Foreskin fibroblast (primary cell): ENCODE measurements at places on chromosomes 5 and 9.

GRCh38 chr9:135857843-135858242 is 49.5 kb downstream of the CAMSAP1 start:
- no peak for DNase-seq

DNA sequence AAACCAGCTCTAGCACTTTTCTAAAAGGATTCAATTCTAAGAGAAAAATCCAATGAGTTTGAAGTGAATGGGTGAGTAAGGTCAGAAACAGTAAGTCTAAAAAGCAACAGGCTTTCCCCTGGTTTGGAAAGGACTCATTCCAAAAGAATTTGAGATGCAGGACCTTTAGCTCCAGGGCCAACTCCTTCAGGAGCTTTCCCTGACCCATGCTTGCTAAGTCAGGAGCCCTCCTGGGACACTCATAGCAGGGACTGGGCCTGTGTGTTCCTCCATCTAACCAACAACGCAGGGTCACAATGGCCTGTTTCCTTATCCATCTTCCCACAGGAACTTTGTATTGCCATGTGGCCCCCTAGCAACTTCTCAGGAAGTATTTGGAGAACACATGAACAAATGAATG is 198.8 kb downstream of the FRMD3 start:
- DNase-seq: peak; percentile 40

DNA sequence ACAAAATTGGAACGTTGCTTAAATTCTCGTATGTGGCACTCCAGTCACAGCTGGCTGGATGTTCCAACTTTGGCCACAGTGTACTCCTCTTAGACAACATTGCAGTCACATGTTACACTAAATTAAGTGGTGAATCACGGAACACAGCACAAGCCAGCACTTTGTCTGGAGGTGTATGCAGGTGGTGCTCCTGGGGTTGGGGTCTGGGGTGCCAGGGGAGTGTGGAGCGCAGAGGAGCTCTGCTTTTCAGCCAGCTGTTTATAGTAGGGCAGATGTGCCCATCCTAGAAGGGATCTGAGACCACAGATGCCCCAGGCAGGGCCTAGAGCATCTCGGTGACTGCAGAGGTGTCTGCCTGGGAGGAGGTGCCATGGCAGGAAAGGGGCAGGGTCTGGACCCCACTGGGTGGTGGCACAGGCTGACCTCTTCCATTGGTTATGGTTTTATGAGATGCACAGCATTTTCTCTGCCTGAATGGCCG is 82.6 kb downstream of the WNK2 start:
- DNase-seq: no peak

DNA sequence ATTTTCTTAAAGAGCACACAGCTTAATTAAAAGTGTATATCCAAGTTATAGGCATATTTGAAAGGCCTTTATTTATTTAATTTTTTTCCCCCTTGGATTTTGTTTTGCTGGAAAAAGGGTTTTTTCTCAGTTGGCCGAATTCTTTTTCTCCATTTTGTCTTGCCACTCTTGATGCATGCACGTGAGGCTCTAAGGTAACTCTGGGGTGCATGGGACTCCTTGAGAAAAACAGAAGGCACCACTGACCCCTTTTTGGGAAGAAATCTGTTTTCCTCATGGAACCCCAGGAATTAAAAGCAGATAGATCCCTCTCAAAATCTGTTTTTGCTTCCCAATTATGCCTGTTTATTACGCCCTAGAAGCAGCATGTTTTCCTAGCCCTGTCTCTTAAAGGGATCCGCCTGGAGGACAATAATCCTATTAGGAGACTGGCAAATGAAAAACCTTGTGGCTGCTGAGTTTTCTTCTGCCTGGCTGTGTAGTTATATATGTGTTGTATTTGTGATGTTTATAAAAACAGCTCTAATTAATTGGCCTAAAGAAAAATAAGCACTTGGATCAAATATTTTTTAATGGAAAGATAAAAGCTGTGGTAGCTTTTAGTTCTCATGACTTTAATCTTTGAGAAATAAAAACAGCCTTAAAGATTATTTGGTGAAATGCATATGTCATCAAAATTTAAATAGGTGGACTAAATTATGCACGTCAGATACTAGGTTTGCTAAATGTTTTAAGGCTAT is 435.1 kb upstream of the CDH9 start:
- no peak for DNase-seq

DNA sequence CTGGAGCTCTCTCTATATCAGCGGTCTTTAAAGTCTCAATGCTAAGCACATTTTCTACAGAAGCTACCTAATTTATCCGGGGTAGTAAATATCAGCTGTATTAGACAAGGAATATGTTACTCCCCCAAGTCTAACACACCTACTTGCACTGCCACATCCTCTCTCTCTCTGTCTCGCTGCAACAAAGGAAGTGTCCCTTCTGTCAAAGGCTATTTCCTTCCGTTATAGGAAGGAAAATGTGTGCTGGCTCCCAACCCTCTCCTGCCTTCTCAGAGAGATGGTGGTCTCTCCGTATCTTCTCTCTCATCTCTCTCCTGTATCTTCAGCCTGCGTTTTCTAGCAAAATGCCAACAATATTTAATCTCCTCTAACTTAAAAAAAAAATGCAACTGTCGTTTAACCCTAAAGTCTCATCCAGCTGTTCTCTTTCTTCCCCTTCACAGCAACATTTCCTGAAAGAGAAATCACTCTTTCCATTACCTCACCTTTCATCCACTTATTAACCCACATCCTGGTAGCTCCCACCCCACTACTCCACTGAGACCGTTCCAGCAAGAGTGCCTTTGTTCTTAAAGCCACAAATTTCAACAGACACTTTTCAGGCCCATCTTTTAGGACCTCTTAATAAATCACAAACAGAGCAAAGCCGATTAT is 2.3 kb downstream of the TTF1 start:
- DNase-seq: no peak
